ENCODE measurements at places on chromosomes 2 and 18.

- DNase-seq, result no peak
Measured at GRCh38 chr2:3037196-3038194, 340.1 kb downstream of the EIPR1 start.

- DNase-seq, result no peak
Measured at GRCh38 chr2:122139739-122140420, 384.4 kb downstream of the TSN start.

GRCh38 chr2:31216734-31217133, 581 bp downstream of the CAPN14 start:
- no peak for DNase-seq

DNA sequence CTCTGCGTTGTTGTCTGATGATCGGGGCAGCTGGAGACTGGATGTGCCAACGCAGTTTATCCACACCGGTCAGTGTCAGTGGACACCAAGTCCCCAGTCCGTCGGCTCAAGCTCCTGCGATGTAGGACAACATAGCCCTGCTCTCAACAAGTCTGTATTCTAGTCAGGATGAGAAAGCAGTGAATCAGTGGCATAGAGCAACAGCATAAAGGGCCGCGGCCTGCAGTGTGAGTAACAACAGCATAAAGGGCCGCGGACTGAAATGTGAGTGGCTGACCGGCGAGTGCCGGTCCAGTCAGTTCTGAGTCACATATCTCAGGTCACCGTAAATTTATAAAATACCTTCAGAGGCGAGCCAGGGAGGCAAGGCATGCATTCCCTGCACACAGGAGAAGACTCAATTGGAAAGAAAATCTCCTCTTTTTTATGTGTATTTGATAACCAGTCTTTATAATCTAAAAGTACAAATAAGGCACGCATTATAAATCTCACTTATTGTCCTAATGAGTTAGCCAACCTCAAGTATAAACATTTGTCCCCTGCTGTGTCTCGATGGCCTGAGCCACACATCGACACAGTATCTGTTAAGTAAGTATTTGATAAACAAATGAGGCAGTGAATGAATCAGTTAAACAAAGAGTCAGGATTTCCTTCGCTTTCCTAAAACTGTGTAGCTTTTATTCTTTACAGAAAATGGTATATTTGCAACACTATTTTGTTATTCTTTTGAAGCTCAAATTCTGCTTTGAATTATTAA, 33.8 kb upstream of the NFATC1 start:
- DNase-seq, result no peak

GRCh38 chr18:61459896-61460648, 126.8 kb downstream of the CDH20 start:
- no peak for DNase-seq

DNA sequence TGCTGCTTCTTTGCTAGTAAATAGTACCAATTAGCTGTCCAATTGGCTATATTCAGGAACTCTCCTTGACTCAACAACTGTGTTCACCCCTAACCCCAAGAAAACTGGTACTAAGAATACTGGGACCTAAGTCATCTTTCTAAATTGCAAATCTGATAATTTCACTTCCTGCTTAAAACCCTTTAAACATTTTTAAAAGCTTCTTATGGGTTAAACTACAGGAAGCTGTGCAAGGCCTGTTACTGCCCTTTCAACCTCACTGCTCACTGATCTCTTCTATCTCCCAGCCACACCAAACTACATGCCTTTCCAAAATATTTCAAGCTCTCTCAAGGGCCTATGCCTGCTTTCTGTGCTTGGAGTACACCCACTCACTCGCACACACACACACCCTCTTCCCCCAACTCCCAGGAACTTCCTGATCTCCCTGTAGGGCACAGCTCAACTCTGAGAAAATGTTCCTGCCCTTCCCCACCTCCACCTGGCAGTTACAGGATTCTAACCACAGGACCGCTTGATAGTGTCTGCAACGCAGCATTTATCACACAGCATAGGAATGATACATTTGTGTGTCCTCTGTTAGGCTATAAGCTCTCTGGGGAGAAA, 6.7 kb downstream of the LMAN1 start:
- DNase-seq, result no peak

GRCh38 chr2:38207168-38207567, 131.2 kb upstream of the CYP1B1 start:
- no peak for DNase-seq

GRCh38 chr18:45837283-45838070, 12.0 kb downstream of the SIGLEC15 start:
- peak; percentile 7 for DNase-seq

GRCh38 chr2:95514718-95515117, 30.2 kb upstream of the TRIM43B start:
- no peak for DNase-seq

GRCh38 chr2:119792907-119793312, 33.2 kb downstream of the PTPN4 start:
- no peak for DNase-seq

GRCh38 chr2:3420769-3421397, 41.4 kb downstream of the TRAPPC12 start:
- no peak for DNase-seq

GRCh38 chr2:197324801-197325200, 14.2 kb upstream of the ANKRD44 start:
- no peak for DNase-seq

- no peak for DNase-seq
Measured at GRCh38 chr18:51009072-51009471, 20.9 kb upstream of the SMAD4 start.

DNA sequence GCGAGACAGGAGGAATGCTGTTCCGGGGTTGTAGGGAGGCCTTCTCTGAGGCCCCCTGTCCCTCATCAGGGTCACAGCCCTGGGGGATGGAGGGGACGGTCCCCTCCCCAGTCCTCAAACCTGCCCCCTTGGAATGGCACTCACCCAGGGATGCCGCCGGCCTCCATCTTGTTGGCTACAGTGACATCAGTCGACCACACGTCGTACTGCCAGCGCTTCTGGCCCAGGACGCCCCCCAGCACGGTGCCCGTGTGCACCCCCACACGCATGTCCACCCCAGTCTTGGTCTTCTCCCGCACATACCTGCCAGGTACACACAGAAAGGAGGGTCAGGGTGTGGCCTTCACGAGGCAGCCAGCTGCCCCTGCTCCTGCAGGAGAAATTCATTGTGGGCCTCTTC, 46.5 kb downstream of the CENPO start:
- no peak for DNase-seq

- no peak for DNase-seq
Measured at GRCh38 chr2:237883951-237884446, 24.6 kb downstream of the RAMP1 start.

- no peak for DNase-seq
Measured at GRCh38 chr18:80201739-80202138, 45.6 kb downstream of the PARD6G start.

DNA sequence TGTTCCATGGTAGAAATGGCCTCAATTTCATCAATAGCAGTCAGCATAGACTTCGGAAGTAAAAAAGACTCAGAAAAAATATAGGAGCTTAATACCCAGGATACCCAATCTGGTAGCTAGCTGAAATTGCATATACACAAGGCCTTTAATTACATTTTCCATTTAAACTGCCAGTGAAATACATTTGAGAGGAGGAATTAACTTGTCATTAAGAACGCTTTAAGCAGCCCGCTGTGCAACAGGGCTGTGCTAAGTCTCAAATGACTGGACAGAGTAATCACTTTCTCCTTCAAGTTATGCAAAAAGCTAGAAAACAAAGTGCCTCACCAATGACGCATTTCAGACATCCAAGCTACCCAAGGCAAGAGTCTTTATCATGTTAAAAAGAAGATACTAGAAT, 558.8 kb downstream of the MBD2 start:
- DNase-seq, result no peak
